ENCODE measurements at places on chromosomes 5 and 9.

DNA sequence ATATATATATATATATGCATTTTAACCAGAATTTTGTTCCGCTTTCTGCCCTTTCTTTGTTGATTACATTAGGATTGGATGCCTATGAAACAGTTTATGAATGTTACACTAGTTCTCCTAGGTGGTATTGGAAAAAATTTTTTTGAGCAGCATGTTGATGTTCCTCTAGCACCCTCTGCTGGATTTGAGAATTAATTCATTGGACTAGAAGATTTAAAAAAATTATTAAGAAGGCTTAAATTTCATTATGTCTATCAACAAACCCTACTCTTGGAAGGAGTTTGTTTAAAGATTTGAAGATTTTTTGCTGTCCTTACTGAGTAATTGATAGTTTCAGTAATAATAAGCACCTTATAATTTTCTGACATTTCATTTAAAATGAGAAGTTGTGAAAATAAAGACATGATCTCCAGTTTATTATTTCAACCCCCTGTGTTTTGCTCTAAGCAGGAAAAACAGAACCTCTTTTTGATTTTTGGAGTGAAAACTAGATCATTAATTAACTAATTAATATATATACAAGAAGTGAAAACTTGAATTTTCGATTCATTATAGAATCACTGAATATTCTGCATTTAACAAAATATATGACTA is 89.6 kb downstream of the CCDC171 start:
- no peak for DNase-seq

GRCh38 chr9:74526215-74526614 is 29.1 kb downstream of the RORB start:
- no peak for DNase-seq

DNA sequence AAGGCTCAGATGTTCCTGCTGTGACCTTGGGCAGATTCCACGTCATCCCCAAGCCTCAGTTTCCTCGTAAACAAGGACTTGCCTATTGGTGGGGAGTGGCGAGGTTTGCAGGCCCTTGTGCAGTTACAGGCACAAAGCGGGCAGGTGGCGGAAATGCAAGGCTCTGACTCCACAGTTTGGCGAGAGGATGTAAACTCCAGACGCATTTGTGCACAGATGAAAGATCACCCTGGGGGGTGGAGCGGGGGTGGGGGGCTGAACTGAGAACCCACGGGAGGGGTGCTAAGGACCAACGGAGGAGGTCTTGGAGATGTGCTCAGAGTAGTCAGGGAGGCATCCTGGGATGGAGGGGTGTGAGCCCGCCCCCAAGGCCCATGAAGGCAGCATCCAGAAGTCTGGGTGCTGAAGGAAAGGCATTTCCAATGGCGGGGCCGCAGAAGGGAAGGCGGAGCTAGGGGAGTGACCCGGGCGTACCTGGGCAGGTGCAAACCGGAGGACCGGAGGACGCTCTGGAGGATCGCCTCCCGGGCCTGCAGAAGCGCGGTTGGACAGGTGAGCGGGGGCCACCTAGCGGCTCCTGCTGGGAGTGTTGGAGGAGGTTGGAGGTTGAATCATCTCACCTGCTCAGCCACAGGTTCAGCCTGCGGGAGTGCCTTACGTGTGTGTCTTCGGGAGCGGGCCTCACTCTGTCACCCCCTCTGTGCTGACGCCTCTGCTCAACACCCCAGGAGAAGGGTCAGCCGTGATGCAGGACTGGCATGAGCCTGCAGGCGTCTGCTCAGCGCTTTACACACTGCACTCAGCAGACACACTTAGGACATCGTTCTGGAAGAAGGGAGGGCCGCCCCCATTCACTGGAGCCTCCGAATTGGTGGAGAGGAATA is 1.9 kb upstream of the FIBCD1 start:
- DNase-seq = peak; percentile 65

DNA sequence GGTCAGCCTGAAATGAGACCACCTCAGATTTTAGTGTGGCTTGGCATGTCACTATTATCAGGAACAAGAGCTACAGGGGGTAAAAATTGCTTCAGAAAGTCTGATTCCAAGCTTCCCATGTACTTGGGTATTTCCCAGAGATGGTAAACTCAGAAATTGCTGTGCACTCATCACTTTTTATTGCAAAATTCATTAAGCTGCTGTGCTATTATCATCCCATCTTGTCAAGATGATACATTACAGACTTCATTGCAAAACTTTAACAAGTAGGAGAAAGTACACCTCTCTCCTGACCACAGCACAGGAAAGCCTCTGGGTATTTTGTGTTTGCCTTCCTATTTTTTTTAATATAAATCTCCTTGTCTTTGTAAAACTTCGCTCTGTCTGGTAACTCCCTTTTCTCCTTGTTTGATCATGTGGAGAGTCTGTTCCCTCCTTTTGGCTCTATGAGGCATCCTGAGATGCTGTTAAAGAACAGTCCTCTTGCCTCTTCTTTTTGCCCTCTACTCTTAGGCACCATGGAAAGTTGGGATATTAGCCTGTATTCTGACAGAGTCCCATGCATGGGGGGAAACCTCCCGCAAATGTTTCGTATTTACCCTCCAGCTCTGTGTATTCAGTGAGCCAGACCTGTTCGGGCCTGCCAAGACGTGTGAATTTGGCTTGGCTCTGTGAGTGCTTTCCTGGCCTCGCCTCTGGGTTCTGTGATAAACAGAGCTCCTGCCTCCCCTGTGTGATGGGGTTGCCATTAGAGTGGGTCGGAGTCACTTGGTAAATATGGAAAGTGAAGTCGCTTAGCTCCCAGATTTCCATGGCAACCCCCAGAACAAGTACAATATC is 260.7 kb downstream of the NR3C1 start:
- peak; percentile 90 for DNase-seq

DNA sequence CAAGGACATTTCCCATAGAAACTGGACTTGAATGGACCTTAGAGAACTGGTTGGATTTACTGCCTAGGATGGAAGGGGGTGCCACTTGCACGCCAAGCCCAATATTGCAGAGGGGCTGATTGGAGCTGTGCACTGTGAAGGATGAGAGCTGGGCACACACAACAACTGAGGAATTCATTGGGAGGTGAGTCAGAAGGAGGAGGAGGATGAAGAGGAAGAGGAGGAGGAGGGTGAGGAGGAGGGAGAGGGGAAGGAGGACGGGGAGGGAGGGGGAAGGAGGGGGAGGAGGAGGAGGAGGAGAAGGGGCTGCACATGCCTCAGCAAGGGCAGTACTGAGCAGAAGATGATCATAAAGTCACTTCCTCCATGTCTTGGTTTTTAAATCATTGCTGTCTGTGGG is 5.7 kb upstream of the ICE1 start:
- no peak for DNase-seq

- no peak for DNase-seq
Observed at GRCh38 chr5:68891718-68892117, 202.1 kb upstream of the SLC30A5 start.

DNA sequence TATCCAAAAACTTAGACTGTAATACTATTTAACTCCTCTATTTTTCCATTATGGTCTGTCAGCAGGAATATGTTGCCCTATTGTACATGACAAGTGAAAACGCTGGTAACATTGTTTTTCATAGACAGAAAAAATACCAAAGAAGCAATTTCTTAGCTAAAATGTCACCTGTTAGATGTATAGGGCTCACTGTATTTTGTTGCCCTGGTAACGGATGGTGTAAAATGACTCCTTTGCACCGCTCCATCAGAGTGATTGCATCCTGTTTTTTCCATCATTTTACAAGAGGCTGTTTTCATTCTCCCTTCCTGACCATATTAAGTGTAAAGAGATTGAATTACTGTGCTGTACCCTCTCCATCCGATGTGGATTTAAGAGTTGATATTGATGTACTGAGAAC is 460.1 kb upstream of the TLE4 start:
- no peak for DNase-seq

- DNase-seq = no peak
Observed at GRCh38 chr9:107024193-107024592, 161.2 kb downstream of the ZNF462 start.

DNA sequence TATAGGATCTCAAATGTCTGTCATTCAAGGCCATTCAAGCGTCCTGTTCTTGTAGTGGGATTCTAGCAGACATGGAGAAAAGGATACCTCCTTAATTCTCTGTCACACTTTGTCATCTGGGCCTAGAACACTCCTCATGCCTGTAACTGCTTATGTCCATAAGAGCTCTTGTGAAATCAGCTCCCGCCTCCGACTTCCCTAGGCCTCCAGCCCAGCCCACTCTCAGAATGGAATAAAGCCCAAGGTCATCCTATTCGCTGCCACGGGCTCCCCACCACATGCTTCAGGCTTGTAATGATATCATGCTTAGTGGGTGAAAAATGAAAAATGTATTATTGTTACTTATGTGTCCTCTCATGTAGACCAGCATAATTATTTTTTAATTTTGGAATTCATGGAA is 632.5 kb downstream of the ISL1 start:
- DNase-seq = no peak

- DNase-seq = no peak
Observed at GRCh38 chr5:154331924-154332323, 113.9 kb upstream of the SAP30L start.

DNA sequence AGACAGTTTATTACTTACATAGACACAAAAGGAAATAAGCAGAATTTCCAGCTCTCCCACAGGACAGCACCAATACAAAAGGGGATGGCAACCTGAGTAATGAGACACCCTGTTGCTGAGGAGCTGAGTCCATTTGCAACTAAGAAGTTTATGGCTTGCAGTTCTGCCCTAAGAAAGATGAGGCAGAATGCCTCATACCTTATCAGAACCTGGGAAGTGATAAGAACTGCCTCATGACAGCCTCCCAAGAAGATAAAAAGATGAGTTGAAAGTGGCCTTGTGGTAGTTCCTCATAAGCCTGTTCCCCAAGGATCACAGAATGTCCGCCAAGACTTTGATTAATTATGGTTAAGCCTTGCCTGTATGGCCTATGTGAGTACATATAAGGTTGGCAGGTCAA is 41.7 kb downstream of the ZMAT2 start:
- no peak for DNase-seq

- no peak for DNase-seq
Observed at GRCh38 chr5:98796197-98796972, 22.9 kb downstream of the RGMB start.

DNA sequence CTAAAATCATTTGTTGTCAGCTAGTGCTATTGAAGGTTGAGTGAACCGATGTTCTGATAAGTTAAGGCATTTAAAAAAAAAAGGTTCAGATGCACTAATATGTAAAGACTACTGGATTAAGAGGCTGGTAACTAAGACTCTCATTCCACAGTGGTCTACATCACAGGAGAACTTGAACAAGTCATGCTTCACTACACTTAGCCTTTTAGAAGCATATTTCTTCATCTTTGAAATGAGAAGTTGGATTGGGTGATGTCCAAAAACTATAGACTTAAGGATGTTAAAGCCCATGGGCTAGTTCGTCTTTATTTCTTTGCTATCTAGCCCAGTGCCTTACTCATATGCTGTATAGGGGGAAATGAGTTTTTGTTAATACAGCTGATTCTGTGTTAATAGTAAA is 107.2 kb downstream of the NDUFS4 start:
- no peak for DNase-seq

GRCh38 chr5:122707796-122708195 is 67.1 kb upstream of the SNX2 start:
- DNase-seq = no peak

GRCh38 chr9:27599870-27600238 is 26.6 kb upstream of the C9orf72 start:
- DNase-seq = no peak

DNA sequence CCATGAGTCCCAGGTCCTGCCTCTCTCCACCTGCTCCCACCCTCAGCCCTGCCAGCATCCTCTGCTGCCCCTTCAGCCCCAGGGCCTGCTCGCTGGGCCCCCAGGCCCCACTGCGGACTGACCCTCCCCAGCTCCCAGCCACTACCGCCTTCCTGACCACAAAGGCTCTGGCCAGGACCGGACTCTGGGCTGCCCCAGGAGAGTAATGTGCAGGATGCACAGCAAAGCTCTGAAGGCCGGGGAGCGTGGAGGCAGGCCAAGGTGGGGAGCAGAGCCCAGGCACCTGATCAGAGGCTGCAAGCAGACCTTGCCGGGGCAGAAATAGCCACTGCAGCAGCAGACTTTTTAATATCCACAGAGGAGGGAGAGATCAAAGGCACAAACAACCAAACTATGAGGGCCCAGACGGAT is 27.9 kb downstream of the IPPK start:
- DNase-seq = no peak

GRCh38 chr5:44257653-44258365 is 131.4 kb downstream of the FGF10 start:
- no peak for DNase-seq

GRCh38 chr5:135553688-135554462 is 18.1 kb upstream of the NEUROG1 start:
- no peak for DNase-seq

GRCh38 chr5:32017692-32018367 is 156.3 kb downstream of the GOLPH3 start:
- no peak for DNase-seq

DNA sequence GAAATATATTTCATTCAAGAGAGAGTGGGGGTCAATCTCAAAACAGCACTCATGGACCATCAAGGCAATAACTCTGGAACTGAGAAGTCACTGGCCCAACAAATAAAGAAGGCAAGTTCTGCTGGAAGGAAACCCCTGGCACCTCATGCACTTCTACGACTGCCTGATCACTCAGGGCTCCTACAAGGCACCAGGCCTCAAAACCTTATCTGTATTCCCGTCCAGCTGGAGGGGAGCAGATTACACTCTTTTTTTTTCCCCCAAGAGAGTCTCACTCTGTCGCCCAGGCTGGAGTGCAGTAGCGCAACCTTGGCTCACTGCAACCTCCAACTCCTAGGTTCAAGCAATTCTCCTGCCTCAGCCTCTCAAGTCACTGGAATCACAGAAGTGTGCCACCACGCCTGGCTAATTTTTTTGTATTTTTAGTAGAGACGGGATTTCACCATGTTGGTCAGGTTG is 49.9 kb downstream of the P4HA2 start:
- no peak for DNase-seq

GRCh38 chr9:117247266-117247665 is 167.6 kb downstream of the ASTN2 start:
- DNase-seq = peak; percentile 18

- no peak for DNase-seq
Observed at GRCh38 chr5:95741458-95741857, 10.3 kb downstream of the RHOBTB3 start.

DNA sequence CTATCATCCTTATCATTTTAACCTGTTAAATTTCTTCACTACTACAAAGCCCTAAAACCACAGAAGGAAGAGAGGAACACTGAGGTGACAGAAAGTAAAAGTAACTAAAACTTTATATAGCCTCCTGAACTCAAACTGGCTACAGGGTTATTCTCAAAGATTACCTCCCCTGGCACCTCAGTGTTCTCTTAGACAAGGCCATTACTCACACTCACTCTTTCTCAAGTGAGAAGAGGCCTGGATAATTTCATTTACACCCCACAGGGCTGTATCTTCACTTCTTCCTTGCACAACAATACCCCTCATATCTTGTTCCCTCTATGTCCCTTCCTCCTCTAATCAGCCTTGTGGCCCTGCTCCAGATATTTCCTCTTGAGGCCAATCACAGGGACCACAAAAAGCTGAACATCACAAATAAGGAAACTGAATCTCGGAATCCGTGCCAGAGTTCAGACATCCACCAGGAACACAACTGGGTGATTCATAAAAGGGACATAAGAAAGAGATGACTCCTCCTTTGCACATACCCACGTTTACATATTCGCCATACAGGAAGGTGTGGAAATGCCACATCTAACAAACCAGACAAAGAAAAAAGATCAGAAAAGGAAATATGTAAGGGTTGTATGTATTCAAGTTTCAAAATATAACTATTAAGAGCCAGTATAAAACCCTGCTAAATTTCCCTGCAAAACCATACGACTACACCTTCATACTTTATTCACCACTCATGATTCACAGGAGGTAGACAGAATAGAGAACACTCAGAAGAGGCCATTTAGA is 1.7 kb upstream of the KLHL3 start:
- no peak for DNase-seq
